ENCODE measurements at places on chromosomes 11 and 22.

- no peak for DNase-seq
These were observed 14.8 kb downstream of the TAB1 start for GRCh38 chr22:39414377-39414776.

- DNase-seq = no peak
These were observed 139.5 kb upstream of the CADM1 start for GRCh38 chr11:115643549-115644270.

DNA sequence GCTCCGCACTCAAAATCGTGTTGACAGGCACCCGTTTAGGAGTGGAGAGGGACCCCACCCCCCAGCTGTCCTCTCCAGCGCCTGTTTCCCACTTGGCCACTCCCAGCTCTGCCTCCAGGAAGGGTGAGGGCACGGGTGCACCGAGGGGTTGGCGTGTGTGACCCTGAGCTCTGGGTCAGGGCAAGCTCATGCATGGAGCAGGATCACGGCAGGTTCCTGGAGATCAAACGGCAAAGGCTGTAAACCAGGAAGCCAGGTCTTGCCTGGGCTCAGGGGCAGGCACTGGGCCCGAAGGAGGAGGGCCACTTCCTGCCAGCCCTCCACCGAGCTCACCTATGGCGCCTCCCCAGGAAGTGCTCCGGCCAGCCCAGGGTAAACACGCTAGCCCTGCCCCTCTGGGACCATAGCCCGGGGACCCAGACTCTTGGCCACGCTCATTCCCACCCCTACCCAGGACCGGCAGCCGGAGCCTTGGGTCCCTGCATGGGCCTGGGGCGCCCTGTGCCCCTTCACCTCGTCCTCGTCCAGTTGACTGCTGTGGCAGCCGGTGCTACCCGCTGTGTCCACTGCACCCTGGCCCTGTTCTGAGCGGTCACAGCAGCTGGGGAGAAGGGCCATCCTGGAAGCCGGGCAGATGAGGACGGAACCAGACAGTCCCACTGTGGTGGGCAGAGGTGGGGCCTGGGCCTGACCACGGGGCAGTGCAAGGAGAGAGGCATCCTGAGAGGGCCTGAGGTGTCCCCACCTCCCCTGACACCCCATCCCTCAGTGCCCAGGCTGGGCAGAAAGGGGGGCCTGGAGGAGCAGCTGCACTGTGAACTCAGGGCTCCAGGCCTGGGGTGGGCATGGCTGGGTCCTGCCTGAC lies 1.0 kb upstream of the EPS8L2 start:
- no peak for DNase-seq

GRCh38 chr11:689625-690024 lies 5.4 kb downstream of the DEAF1 start:
- DNase-seq = no peak

- no peak for DNase-seq
These were observed 31.5 kb upstream of the GLYATL1 start for GRCh38 chr11:58907780-58908179.

DNA sequence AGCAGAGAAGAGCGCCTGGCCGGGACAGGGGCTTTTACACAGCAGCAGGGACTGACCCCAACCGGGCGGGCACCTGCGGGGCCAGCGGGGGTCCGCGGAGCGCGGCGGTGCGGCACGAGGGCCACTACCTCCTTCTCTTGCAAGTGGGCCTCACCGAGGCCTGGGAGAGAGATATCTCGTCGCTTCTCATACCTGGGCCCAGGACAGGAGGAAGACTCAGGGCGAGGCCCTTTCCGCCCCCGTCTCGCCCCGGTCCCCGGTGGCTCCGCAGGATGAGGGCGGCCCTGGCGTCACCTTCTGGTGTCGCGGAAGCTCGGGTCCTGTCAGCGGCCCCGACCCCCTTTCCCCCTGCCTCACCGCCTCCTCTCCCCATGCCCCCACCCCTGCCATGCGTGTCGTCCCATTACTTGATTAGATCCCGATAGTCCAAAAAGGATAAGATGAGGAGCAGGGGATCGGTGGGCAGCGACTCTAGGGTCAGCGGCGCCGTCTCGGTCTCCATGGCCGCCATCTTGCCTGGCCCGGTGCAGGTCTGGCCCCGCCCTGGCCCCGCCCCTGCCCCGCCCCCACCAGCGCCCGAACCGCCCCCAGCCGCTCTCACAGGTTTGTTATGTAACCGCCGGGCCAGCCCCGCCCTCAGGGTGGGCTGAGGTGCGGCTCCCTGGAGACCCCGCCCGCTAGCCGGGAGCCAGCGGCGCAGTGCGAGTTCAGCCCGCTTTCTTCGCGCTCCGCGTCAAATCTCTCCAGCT lies at the start of gene FBXO3:
FBXO3 (minus strand) TSS at position 534 of the 749 bp plus-strand sequence; CDS start at position 511, 23 bp downstream.
- peak; percentile 64 for DNase-seq

DNA sequence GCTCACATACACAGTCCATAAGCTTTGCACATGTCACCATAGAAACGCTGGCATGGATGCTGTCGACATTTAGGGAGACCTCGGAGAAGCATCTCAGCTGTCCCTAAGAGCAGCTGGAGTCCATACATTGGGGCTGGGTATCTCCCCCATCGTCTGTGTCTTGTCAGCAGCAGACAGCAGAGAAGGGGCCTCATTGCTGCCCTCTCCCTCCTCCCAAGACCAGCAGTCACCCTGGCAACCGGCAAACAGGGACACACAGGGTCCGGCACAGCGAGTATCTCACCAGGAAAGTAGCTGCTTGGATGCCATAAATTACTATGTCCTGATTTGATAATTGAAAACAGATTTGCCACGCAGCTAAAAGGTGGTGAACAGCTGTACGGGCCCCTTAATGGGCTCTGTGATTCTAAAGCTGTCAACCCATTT lies 84.4 kb downstream of the CD44 start:
- DNase-seq = no peak

- no peak for DNase-seq
These were observed 94.9 kb downstream of the ZBTB16 start for GRCh38 chr11:114154271-114155047.

GRCh38 chr11:118018401-118018800 lies 32.2 kb downstream of the IL10RA start:
- DNase-seq = no peak

- no peak for DNase-seq
These were observed 4.4 kb downstream of the TMEM258 start for GRCh38 chr11:61787928-61788491.

DNA sequence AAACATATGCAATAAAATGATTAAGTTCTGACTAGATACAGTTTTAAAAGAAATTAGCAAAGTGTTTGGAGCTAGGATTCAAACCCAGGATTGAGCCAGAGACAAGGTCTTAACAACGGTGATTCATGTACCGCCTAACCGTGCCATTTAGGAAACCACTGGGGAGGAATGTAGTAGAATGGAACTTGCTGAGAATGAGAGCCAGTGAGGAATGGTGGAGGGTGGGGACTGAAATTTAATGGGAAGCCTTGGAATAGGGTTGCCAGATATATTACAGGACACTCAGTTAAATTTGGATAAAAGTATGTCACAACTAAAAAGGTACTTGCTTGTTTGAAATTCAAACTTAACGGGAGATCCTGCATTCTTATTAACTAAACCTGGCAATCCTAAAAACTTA lies 30.4 kb upstream of the TMEM86A start:
- no peak for DNase-seq

DNA sequence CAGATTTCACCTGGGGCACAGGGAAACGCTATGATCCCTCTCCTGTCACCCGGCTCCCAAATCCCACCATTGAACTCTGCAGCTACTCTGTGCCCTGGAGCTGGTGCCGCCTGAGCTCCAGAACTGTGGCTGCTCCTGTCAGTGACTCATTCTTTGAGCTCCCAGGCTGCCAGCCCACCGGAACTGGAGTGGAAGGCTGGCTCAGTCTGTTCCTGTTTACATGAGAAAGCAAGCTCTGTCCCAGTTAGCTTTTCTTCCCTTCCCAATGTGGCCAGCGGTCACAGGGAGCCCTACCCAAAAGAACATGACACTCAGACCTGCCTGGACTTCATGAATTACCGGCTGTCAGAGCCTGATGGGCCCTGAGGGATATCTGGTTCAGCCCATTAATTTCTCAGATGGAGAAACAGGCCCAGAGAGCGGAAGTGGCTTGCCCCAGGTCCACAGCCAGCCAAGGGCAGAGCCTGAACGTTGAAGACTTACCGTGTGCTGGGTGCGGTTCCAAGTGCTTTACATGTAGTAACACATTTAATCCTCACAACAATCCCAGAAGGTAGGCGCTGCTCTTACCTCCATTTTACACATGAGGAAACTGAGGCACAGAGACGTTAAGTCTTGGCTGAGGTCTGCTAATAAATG lies 23.8 kb upstream of the IGSF22 start:
- no peak for DNase-seq

- no peak for DNase-seq
These were observed 8.1 kb upstream of the SLC35E4 start for GRCh38 chr22:30627471-30627870.

DNA sequence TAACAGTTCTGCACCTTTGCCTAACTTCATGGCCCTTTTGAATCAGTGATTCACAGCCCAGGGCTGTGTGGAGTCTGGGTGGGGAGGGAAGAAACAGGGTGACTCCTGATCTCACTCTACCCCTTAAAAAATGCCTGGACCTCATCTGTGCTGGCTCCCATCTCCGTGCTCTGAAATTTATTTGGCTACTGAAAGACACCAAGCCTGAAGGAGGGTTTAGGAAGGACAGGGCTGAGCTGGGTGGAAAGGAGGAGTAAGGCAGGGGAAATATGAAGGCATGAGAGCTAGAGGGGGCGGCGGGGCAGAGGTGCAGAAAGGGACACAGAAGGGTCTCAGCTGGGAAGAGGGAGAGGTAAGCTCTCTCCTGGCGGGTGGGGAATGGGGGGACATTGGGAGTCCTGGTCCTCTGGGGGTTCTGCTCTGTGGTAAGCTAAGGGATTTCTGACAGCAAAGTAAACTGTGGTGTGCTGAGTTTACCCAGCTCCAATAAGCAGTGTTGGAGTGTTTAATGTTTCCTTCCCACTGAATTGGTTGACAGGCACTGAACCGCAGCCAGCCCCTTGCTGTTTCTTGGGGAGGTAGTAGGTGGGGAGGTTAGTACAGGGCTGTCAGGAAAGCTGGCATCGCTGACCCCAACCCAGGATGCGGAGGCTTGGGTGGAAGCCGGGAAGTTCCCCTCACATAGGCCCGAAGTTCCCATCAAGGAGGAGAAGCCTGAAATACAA lies 71.1 kb downstream of the RPUSD4 start:
- no peak for DNase-seq

DNA sequence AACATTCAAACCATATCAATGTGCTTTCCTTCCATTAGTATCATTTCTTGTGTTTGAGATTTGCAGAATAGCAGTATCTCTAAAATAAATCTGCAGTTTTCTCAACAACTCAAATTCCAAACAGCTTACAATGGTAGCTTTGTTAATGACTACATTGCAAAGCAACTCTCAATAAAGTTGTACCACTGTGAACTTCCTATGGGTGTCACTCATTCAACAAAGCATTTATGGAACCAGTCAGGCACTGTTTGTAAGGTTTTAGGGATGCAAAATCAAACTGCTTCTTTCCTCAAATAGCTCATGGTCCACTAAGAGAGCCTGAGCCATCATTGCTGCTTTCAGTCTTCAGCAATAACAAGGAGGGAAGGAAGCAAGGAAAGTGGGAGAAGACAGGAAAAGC lies 91.0 kb downstream of the CCDC83 start:
- DNase-seq = no peak

- no peak for DNase-seq
These were observed 3.9 kb upstream of the TRIM34 start for GRCh38 chr11:5620651-5621521.

DNA sequence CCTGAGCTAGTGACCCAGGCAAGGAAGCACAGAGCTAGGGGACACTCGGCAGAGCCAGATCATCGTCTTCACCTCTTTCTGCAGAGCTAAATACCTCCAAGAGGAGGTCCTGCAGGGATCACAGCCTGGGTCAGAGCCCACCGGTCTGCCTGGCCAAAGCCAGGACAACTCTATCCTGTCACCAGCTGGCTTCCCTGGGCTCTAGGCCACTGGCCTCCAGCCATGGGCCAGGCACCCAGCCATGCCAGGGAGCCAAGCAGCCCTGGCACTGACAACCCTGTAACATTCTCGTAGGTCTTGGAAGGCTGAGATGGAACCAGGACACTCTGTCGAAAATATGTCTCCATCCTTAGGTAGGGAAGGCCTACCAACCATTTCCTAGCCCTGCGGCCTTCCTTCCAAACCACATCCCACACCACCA lies 270.1 kb downstream of the BUD13 start:
- no peak for DNase-seq

- no peak for DNase-seq
These were observed 41.5 kb upstream of the CYP2D6 start for GRCh38 chr22:42171946-42172719.

DNA sequence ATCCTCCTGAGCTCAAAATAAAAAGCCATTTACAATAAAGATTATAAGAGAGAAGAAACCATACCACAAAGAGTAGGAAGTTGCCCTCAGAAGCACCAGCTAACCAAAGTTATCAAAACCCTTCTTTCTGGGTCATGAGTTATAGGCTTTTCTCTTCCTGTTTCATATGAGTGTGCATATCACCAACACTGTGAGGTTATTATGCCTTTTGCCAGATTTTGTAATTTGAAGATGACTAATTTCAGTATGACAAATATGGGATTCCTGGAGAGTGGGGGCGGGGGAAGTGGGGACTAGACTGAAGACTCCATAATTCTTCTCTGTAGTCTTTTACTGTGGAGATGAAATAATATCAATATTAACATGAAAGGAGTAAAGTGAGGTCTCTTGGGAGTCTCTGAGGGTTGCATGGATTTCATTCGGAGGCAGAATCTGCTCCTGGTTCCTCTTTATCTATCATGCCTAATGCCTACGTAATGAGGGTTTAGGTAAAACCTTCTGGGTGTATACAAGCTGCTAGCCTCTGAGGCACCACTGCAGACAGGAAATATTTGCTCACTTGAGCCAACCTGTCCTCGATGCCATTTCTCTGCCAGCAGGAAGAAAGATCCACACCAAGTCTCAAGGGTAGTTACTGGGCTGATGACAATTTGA lies 2.1 kb downstream of the LPXN start:
- DNase-seq = no peak

DNA sequence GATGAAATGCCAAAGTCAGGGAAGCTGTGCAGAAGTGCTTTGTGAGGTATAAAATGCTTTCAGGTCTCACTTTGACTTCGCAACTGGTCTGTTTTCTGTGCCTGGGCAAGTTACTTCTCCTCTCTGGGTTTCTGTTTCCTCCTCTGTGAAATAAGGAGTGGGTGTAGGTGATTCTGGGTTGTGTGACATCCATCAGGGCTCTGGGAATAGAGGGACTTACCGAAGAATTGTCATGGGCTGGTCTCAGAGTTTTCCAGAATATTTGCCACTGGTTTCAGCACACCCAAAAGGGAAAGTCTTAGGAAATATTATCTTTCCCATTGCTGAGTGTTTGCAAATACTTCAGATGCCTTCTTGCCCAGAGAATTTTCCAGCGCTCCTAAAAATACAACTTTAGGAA lies 118.4 kb downstream of the KIAA1671 start:
- DNase-seq = no peak

DNA sequence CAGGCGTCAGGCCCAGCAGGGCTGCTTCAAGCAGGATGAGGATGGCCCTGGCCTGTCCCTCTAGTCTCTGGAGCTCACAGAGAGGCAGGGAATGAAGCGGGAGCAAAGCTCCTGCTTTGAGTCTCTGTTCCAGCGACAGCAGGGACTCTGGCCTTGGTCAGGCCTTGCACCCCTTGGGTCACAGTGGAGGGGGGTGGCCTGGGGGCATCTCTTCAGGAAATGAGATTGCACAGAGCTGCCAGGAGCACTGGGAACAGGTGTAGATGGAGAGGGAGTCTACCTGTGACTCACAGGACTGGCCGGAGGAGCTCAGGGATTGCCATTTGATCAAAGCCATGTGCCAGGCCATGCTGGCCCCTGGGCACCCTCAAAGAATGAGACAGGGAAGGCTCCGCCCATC lies 1.6 kb downstream of the ANO1 start:
- DNase-seq = no peak
